ENCODE measurements at places on chromosomes 13 and 19.

DNA sequence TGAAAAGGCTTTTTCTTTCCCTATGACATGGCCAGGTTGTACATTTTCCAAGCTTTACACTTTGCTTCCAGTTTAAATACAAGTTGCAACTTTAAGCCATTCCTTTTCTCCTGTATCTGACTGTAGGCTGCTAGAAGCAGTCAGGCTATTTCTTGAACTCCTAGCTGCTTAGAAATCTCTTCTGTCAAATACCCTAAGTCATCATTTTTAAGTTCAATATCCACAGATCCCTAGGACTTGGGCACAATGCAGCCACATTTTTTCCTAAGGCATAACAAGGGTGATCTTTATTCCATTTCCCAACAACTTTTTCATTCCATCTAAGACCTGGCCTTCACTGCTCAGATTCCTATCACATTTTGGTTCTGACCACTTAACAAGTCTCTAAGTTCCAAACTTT, 142.7 kb upstream of the TUBA3C start:
- DNase-seq, result no peak

- DNase-seq, result no peak
Observed at GRCh38 chr13:77861741-77862140, 56.9 kb downstream of the EDNRB start.

- DNase-seq, result peak; percentile 58
Observed at GRCh38 chr13:46176756-46177155, 5.2 kb downstream of the LCP1 start.

DNA sequence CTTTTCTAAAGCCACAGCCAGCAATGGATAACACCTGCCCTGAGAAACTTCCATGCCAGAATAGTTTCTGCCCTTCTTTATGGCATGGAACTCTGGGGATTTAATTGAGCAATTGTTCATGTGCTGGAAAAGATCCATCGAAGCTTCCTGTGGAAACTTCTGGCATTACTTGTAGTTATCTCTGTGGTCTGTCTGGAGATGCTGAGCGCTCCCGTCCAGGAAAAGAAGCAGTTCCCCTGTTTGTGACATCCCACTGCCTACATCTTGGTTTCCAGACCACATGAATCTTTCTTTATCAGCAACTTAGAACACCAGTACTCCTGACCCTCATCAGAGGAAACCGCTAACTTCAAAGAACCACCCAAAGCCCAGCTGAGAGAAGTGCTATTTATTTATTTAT, 24.6 kb downstream of the FLT1 start:
- no peak for DNase-seq

DNA sequence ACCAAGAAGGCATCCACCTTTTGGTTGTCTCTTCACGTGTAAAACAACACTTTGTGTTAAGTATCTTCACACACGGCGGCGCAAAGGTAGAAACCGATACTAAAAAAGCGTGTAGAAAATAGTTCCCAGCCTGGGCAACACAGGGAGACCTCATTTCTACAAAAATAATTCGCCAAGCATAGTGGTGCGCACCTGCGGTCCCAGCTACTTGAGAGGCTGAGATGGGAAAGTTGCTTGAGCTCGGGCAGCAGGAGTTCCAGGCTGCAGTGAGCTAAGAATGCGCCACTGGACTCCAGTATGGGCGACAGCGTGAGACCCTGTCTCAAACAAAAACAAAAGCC, 573 bp upstream of the ERCC5 start:
- no peak for DNase-seq

GRCh38 chr13:19959831-19960652, 1.5 kb downstream of the ZMYM2 start:
- DNase-seq, result peak; percentile 90

DNA sequence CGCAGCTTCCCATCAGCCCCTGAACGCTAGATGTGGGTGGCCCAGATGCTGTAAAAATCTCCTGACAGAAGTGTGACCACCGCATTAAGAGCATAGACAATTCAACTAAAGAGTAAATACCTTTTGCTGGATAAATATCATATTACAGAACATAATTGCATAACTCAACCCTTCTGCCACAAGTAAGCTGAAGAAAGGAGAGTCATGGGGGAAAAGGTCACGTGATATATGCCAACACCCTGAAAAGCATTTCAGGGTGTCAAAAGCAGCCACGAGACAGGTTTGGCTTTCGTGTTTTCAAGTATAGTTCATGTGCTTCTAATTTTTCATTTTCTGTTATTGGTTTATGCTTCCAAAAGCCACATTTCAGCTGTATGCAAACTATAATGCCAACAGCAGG, 71.3 kb downstream of the LHFPL6 start:
- no peak for DNase-seq

GRCh38 chr13:80921541-80921940, 580.6 kb upstream of the SPRY2 start:
- DNase-seq, result no peak

- no peak for DNase-seq
Observed at GRCh38 chr13:83884141-83884540, 1.9 kb upstream of the SLITRK1 start.

GRCh38 chr13:107563099-107563925, 652.0 kb downstream of the LIG4 start:
- DNase-seq, result no peak

DNA sequence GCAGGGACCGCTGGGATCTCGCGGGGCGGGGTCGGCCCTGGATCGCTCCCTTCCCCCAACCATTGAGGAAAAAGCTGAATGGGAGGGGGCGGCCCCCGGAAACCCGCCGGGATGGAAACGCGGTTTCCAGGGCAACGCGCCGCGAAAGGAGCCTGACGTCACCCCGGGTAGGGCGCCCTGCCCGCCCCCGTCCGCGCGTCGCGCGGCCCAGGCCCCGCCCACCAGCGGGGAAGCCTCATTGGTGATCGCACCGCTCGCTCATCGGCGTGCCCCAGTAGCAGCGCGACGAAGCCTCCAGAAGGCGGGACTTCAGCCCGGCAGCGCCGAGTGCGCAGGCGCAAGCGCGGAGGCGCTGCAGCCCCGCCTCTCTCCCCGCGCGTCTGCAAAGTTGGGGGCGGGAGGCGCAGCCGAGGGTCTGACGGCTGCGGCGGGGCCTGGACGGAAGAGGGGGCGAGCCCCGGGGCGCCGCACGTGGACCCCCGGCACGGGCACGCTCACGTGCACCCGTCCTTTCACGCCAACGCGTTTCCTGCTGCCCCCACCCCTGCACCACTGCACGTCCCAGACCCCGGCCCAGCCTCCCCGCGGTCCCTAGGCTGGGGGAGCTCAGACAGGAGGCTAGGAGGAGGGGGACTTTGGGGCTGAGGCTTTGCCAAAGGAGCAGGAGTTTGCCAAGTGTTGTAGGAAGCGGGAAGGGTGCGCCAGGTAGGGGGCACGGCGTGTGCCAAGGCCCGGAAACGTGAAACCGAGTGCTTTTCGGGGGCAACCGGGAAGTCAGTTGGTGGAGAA, 8.2 kb upstream of the CIRBP start:
- peak; percentile 99 for DNase-seq

GRCh38 chr13:58827904-58828303, 1196.4 kb downstream of the PCDH17 start:
- no peak for DNase-seq

DNA sequence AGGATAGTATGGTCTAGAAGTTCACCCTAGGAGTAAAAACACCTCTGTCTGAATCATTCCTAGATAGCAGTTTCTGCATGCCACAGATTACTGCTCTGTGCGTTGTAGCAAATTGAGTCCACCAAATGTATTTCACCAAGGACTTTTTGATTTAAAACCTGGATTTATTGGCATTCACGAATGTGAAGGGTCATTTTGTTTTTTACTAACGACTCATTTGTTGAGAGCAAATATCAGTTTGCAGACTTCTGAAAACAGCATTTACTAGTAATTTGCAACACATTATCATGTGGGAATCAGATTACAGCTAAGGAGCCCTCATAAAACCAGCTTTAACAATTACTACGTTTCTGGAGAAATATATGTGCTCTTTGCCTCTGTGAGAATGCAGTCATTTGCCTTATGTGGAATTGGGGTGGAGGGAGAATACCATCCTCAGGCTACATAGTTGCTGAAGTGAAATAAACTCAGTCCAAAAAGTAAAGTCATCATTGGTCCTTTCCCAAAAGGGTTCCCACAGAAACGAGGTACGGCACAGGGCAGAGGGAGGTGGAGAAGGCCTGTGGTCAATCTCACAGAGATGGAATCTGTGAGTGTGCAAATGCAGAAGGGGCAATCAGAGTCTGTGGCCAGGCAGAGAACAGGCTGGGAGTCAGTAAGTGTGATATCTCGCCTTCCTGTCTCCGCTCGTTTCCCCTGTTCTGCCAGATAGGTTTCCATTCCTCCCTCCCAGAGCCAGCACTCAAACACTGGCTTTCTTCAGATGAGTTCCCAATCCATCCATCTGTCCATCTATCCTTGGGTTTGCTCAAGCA, 63.1 kb downstream of the DLEU7 start:
- no peak for DNase-seq

- no peak for DNase-seq
Observed at GRCh38 chr13:32309312-32310133, 5.6 kb downstream of the ZAR1L start.

GRCh38 chr13:97242755-97243497, 20.8 kb downstream of the MBNL2 start:
- DNase-seq, result no peak

DNA sequence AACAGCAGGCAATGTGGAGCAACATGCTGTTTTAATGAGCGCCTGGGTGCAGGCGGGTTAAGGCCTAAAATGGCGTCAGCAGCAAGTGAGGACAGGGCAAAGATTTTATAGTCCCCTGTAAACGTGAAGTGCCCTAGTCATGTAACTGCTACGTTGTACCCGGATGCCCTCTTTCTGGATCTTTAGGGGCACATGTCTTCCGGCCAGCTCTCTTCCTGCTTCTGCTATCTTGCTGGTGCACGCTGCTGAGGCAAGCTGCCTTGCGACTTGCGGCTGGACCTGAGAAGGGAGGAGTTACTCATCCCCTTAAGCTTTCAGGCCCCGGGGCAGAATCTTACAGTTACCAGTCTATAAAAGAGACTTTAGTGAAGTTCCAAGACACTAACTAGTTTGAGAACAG, 303.6 kb upstream of the DACH1 start:
- DNase-seq, result no peak

DNA sequence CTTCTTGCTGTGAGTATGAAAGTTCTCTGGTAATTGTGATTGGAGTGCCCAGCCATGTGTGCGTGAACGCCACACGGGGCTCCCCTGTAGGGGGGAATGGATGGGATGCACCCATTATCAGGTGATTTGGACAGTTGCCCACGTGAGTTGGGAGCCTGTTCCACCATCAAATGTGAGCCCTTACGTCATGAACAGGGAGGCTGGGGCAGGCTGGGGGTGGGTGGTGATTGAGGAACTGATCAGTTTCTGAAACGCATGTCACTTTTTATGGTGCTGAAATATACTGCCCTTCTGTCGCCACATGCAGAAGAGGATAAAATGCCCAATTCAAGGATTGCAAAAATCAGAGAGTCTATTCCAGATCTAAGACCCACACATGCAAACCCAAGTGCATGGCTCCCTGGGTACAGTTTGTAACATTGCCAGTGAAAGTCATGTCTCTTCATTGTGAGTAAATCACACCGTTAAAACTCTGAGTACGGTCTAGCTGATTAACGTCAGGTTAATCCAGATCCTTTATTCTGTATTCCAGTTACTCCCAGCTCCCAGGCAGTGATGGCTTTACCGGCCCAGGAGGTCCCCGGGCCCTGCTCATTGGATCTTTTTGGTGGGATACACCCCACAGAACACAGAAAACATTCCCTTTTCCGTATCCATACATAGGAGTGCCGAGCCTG, 90.2 kb downstream of the RAB20 start:
- DNase-seq, result no peak

GRCh38 chr13:100138859-100139491, 50.1 kb downstream of the PCCA start:
- no peak for DNase-seq

- peak; percentile 33 for DNase-seq
Observed at GRCh38 chr19:10334588-10335351, 1.4 kb upstream of the RAVER1 start.

DNA sequence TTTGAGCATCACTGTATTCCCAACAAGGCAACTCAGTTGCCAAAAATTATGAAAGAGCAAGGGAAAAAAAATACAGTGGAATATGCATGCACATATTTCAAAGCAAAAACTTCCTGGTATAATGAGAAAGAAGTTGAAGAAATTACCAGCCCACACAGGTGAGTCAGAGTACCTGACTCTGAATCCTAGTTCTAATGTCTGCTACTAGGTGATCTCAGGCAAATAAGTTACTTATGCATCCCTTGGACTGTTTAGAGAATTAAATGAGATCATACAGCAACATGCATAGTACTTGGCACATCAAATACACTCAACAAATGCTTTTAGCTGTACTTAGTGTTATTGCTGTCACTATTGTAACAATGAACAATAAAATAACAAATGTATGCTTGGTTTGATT, 144.9 kb downstream of the MIPEP start:
- no peak for DNase-seq

DNA sequence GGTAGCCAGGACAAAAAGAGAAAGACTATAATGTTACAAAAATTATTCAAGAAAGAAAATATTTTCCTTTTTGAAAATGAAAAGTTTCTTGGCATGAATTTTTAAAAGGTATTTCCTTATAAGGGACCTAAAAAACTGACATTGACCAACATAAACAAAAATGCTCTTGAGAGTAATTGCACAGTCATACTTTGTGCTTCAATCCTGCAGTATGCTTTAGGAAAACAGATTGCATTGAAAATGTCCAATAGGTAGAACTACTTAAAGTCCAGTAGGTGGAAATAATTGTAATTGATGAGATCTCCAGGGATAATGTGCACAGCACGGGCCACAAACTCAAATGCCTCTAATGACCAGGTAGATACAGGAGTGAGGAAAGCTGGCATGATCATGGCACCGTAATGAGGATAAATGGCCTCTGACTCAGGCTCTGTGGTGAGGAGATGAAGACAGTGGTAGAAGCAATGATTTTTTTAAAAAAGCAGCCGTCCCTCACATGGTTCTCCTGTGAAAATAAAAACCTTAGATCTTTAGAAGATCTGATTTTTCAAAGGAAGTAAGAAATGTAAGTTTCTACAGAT, 278.0 kb downstream of the ITGBL1 start:
- DNase-seq, result no peak

DNA sequence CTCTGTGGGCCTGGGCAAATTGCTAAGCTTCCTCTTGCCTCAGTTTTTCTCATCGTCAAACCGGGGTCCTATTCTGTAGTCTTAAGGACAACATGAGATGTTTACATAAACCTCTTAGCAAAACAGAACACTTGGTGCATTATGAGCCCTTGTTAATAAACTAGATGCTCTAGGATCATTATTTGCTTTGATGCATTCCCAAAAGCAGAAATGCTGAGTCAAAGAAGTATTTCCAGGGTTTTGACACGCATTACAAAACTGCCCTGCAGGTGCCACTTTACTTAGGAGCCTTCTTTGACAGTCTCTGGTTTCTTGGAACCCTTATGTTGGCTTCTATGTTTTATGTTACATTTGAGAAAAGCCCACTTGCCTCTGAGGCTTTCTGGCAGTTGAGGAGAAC, 12.1 kb downstream of the AKAP11 start:
- DNase-seq, result no peak

- no peak for DNase-seq
Observed at GRCh38 chr13:89897681-89898080, 1449.8 kb upstream of the MIR17HG start.

GRCh38 chr19:40337594-40337993, 10.6 kb downstream of the C19orf47 start:
- DNase-seq, result no peak

- no peak for DNase-seq
Observed at GRCh38 chr13:95234242-95234641, 67.0 kb downstream of the ABCC4 start.

GRCh38 chr13:75657111-75657510, 21.0 kb downstream of the LMO7 start:
- DNase-seq, result no peak

Data from CD4-positive, alpha-beta T cell treated with Interleukin-12 subunit alpha and Interleukin-12 subunit beta, for 1 hour (primary cell).